Breast epithelium (tissue), 4 donors: ENCODE measurements at places on chromosomes 5 and 9. TPM values are rescaled to one million over a fixed set of nuclear protein-coding genes. Genes with fewer than 3 reads are reported as not detected.

The NKD2 gene
- 5.9 TPM for total RNA-seq

The NCS1 gene
- total RNA-seq, result 3.2 TPM

The SURF2 gene
- total RNA-seq, result 16.7 TPM

The IFNB1 gene
- not detected for total RNA-seq

The C5orf34 gene
- 3.3 TPM for total RNA-seq

The ABCA1 gene
- 100 TPM for total RNA-seq

The PSD2 gene
- total RNA-seq, result not detected

The CSF2 gene
- not detected for total RNA-seq

The SEMA5A gene
- total RNA-seq, result 35.4 TPM

DNA sequence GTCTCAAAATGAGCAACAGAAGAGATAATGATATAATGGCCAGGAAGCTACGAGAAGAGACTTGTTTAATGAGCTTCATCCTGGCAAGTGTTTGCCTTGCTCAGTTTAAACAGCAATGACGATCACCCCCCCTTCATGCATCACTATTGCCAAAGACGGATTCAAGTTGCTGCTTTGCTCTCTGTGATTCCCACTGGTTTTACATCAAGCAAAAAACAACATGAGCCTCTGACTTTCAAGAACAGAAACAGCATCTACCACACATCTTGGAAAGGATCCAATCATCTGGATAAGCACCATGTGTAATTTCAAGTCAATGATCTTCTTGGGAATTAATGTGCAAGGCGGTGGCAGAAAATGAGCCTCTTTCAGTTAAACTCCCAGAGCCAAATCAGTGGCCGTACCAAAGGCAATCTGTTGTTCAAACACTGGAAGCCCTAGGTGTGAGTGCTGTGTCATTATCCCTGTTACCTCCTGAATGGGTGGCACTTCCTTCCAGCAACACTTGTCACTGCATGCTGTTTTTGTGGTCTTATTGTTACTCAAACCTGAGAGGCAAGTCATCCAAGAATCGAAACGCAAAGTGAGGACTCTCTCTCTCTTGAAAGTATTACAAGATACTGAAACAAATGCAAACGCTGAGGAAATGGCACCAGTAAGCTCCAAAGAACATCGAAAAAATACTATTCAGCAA lies 72.8 kb downstream of the MED27 start:
- H3K4me3 ChIP-seq, result no peak overlapping the region
- H3K27me3 ChIP-seq, result no peaks in the 10 kb centered on the region
- H3K36me3 ChIP-seq, result no peaks in the 10 kb centered on the region
- no peaks in the 10 kb centered on the region for H3K4me1 ChIP-seq
- no peak overlapping the region for H3K27ac ChIP-seq
- DNase-seq, result no peak

DNA sequence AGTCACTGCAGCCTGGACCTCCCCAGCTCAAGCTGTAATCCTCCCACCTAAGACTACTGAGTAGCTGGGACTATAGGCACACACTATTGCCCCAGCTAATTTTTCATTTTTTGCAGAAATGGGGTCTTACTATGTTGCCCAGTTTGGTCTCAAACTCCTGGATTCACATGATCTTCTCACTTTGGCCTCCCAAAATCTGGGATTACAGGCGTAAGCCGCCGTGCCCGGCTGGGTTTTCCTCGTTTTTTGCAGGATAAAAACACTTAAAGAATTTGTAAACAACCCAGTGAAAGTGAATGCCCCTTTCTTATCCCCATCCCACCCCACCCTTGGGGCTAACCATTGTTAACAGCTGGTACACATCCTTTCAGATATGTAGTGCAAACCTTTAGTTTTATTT lies 7.7 kb downstream of the CLTB start:
- no peak for DNase-seq
- no peak overlapping the region for H3K27ac ChIP-seq
- no peaks in the 10 kb centered on the region for H3K36me3 ChIP-seq
- H3K4me1 ChIP-seq, result no peaks in the 10 kb centered on the region
- H3K4me3 ChIP-seq, result no peak overlapping the region

- H3K4me3 ChIP-seq, result no peak overlapping the region
- H3K27me3 ChIP-seq, result no peaks in the 10 kb centered on the region
- H3K4me1 ChIP-seq, result no peaks in the 10 kb centered on the region
- H3K27ac ChIP-seq, result peak overlapping the region; percentile 1
These were observed 34.1 kb upstream of the C5orf47 start for GRCh38 chr5:173954671-173955521.

DNA sequence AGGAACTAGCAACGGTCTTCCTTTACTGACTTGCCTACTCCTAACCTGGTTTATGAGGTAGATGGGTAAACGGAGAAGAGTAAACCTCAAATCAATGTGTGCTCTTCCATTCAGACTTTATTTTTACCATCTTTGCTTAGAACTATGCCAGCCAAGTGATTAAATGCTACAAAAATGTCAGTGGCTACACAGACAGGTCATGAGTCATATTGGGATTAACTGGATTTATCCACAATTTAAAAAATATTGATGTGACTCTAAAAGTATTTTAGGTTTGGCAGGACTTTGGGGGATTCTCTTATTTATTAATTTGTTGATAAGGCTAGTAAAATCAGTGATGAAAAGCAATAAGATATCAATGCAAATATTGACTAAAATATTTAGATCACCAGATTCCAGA lies 275.0 kb downstream of the PLK2 start:
- H3K27ac ChIP-seq, result no peak overlapping the region
- H3K36me3 ChIP-seq, result no peaks in the 10 kb centered on the region
- no peak overlapping the region for H3K4me3 ChIP-seq
- H3K27me3 ChIP-seq, result no peaks in the 10 kb centered on the region

DNA sequence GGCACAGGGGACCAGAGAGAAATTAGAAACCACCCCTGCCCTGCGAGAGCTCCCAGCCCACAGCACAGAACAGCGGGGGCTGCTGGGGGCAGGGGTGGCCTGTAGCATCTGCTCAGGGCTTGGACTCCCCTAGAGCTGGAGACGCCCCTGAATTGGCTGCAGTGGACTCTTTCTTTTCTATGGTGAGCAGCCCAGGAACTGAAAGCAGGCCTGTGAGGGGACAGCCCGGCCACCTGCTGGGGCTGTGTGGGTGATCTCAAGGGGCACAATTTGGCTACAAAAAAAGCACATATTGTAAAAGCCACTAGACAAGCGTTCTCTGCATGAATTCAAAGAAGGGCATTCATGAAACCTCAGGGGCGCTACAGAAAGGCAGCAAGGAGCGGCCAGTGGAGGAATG lies 57.5 kb upstream of the ICE1 start:
- H3K27me3 ChIP-seq, result no peaks in the 10 kb centered on the region
- H3K36me3 ChIP-seq, result no peaks in the 10 kb centered on the region
- H3K27ac ChIP-seq, result no peak overlapping the region
- no peaks in the 10 kb centered on the region for H3K4me1 ChIP-seq

DNA sequence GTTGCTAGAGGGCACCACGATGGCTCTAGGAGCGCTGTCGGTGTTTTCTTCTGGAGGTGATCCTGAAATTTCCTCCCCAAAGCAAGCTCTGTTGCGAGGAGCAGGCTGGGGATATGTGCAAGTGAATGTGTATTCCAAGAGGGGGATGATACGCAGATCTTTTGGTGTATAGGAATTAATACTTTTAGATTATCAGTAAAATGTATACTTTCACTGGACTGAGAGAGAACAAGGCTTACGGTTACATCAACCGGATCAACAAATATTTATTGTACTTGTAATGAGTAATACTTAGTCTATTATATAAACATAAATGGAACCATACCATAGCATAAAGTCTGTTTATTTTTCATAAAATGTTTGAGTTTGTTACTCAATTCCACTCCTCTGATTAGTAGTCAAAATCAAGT lies 632 bp upstream of the PRKAA1 start:
- no peaks in the 10 kb centered on the region for H3K4me1 ChIP-seq
- DNase-seq, result no peak
- peak overlapping the region; percentile 97 for H3K4me3 ChIP-seq
- H3K27me3 ChIP-seq, result no peaks in the 10 kb centered on the region

- H3K27me3 ChIP-seq, result no peaks in the 10 kb centered on the region
- DNase-seq, result no peak
- no peak overlapping the region for H3K27ac ChIP-seq
These were observed 40.3 kb downstream of the MPDZ start for GRCh38 chr9:13239208-13239607.

GRCh38 chr9:12717907-12718306 lies 24.7 kb downstream of the TYRP1 start:
- no peak overlapping the region for H3K4me3 ChIP-seq
- no peaks in the 10 kb centered on the region for H3K27me3 ChIP-seq
- no peak overlapping the region for H3K27ac ChIP-seq
- no peaks in the 10 kb centered on the region for H3K36me3 ChIP-seq

GRCh38 chr5:170993476-170993875 lies 131.7 kb downstream of the RANBP17 start:
- H3K27me3 ChIP-seq, result no peaks in the 10 kb centered on the region
- H3K4me1 ChIP-seq, result no peaks in the 10 kb centered on the region
- no peaks in the 10 kb centered on the region for H3K36me3 ChIP-seq
- H3K27ac ChIP-seq, result no peak overlapping the region

GRCh38 chr5:94832685-94833084 lies 214.2 kb downstream of the SLF1 start:
- DNase-seq, result no peak
- no peaks in the 10 kb centered on the region for H3K27me3 ChIP-seq
- H3K36me3 ChIP-seq, result no peaks in the 10 kb centered on the region
- no peaks in the 10 kb centered on the region for H3K4me1 ChIP-seq
- no peak overlapping the region for H3K27ac ChIP-seq

DNA sequence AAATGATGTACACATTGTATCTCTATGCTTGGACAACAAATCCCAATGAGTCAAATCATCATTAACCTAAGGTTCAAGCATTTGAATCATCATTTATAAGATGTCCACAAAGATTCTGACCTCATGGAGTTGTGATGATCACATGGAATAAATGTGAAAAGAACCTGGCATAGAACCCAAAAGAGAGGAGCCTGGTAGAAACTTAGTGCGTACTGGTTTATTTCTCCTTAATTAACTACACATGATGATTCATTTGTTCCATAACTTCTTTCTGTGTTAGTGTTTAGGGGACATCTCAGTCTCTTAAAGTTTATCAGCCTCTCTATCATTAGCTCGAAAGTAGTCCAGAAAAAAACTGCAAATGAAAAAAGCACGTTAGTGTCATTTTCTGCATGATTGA lies 411.6 kb downstream of the BRINP1 start:
- no peak overlapping the region for H3K4me3 ChIP-seq
- DNase-seq, result no peak
- H3K27ac ChIP-seq, result no peak overlapping the region
- no peaks in the 10 kb centered on the region for H3K27me3 ChIP-seq

DNA sequence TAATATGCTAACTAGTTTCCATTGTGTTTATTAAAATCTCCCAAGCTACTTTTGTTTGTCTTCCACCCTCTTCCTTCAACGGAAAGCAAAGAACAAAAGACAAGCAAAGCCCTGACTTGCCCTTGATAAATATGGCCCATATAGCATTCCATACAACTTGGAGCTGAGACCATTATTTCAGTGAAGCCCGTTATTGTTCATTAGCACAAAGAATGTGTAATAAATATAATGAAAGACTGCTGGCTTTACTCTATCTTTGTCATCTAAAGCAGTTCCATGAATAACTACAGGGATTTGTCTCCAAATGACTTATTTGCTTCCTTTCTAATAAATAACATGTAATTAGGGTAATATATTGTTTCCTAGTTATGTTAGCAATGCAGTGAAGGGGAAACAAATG lies 270.7 kb upstream of the TLE4 start:
- H3K27me3 ChIP-seq, result no peaks in the 10 kb centered on the region
- no peaks in the 10 kb centered on the region for H3K4me1 ChIP-seq
- H3K4me3 ChIP-seq, result no peak overlapping the region
- no peak for DNase-seq

DNA sequence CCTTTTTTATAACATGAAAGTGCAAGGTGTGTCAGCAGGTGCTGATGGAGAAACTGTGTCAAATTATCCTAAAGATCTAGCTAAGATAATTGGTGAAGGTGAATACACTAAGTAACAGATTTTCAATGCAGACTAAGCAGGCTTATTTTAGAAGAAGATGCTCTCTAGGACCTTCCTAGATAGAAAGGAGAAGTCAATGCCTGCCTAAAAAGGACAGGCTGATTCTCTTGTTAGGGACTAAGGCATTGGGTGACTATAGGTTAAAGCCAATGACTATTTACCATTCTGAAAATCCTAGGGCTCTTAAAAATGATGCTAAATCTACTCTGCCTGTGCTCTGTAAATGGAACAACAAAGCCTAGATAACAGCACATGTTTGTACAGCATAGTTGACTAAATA lies 1682.4 kb downstream of the MAT2B start:
- no peak overlapping the region for H3K4me3 ChIP-seq
- no peaks in the 10 kb centered on the region for H3K27me3 ChIP-seq
- no peak overlapping the region for H3K27ac ChIP-seq

DNA sequence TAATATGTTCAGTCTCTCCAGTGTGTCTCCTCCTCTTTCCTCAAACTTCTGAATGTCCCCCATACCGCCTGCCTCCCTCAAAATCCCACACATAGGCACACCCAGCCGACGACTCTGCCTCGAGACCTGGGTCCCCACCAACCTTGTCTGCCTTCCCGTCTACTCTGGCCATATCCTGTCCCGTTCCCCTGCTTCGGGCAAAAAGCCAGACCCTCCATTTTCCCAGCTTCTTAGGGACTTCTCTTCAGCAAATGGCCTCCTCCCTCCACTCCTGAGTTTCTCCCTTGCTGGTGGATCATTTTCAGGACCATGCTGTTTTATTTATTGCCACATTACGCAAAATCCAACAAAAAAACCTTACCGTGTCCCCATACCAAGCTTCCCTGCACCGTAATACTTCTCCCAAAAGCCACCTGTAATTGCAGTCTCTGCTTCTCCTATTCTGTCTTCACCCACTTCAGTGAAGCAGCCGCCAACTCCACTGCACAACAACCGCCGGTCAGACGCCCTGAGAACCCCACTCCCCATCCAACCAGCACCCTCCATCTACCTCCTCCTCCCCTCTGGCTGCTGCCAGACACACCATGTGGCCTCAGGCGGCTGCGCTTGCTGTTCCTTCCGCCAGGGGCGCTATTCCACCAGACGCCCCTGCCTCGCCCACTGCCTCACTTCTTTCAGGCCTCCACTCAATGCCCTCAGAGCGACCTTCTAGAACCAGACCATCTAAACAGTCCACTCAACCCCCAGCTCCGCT lies 117.0 kb downstream of the TRPM6 start:
- no peak overlapping the region for H3K4me3 ChIP-seq
- no peaks in the 10 kb centered on the region for H3K27me3 ChIP-seq
- no peak for DNase-seq
- no peaks in the 10 kb centered on the region for H3K36me3 ChIP-seq
- H3K4me1 ChIP-seq, result no peaks in the 10 kb centered on the region
